ENCODE measurements at places on chromosomes 1 and 21. TPM values are rescaled to one million over a fixed set of nuclear protein-coding genes. Genes with fewer than 3 reads are reported as not detected.

The TP73 gene
- 13.0 TPM for total RNA-seq

The RAVER2 gene
- total RNA-seq, result 4.4 TPM

The DMRTA2 gene
- total RNA-seq, result 0.42 TPM

The CD244 gene
- not detected for total RNA-seq

The SERINC2 gene
- 36.4 TPM for total RNA-seq

The ACKR1 gene
- 13.5 TPM for total RNA-seq

The SUSD4 gene
- total RNA-seq, result 0.47 TPM

The C1orf87 gene
- total RNA-seq, result not detected

The SLC22A15 gene
- total RNA-seq, result 49.4 TPM

The ELAVL4 gene
- total RNA-seq, result 477 TPM

The KCNA3 gene
- total RNA-seq, result 2.7 TPM

The INSRR gene
- 6.9 TPM for total RNA-seq
